ENCODE measurements at places on chromosomes 12 and 14.

DNA sequence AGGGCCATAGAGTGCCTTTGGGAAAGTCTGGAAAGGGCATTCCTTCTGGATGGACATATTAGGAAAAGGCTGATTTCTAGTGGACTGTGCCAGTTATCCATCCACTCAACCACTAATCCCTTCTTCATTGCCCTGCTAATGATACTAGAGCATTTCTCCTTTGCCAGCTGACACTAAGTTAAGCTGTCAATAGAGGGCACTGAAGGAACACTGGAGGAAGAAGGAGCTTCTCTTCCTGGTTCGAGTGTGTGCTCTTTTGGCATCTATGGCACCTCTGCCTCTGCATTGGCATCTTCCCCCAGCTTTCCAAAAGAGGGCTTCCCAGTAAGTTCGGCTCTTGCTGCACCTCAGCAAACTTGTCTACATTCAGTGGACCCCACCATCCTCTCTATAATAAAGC lies 165.4 kb downstream of the DERA start:
- peak; percentile 22 for DNase-seq

- DNase-seq: peak; percentile 66
Measured at GRCh38 chr14:94485944-94486841, 10.2 kb upstream of the SERPINA9 start.

- no peak for DNase-seq
Measured at GRCh38 chr12:95136598-95136997, 63.2 kb upstream of the NR2C1 start.

DNA sequence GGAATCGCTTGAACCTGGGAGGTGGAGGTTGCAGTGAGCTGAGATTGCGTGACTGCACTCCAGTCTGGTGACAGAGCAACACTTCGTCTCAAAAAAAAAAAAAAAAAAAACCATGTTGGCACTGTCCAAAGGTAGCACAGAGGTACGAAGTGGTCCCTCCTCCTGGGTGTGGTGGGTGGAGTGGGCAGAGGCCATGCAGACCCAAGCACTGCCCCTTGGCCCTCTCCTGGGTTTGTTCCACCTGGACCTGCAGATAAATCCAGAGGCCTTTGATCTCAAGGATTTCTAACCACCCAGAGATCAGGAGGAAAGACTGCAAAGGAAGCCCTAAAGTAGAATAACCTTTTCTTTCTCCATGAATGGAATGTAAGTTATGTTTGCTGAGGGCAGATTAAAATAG lies 8.7 kb upstream of the GALNT6 start:
- no peak for DNase-seq

GRCh38 chr12:72141381-72141780 lies 130.8 kb upstream of the TRHDE start:
- no peak for DNase-seq
